ENCODE measurements at places on chromosomes 6 and 20. TPM values are rescaled to one million over a fixed set of nuclear protein-coding genes. Genes with fewer than 3 reads are reported as not detected.

- no peak for DNase-seq
These were observed 23.8 kb upstream of the DUSP22 start for GRCh38 chr6:268394-268935.

DNA sequence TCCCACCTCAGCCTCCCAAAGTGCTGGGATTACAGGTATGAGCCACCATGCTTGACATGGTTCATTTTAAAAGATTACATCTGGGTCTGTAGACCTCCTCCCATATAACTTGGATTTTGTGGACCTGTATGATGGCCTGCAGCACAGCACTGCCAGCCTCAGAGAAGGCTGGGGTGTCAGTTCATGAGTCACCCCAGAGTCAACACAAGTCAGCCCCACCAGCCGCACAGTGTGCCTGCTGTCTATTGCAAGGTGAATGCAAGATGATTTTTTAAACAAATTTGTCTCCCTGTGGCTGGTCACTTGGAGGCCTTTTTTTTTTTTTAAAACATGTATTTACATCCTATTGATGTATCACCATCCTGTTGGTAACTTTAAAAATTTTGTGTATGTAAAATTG, 76.7 kb downstream of the RREB1 start:
- no peak for DNase-seq

GRCh38 chr6:168886964-168887363, 366.7 kb downstream of the THBS2 start:
- no peak for DNase-seq

- no peak for DNase-seq
These were observed 330.5 kb downstream of the THBS2 start for GRCh38 chr6:168923171-168923570.

Gene C20orf144
- total RNA-seq, result not detected
